Sigmoid colon (tissue), 7 donors: ENCODE measurements at places on chromosomes 7 and 10. TPM values are rescaled to one million over a fixed set of nuclear protein-coding genes. Genes with fewer than 3 reads are reported as not detected.

- no peaks in the 10 kb centered on the region for H3K27me3 ChIP-seq
- H3K4me3 ChIP-seq, result no peak overlapping the region
Observed at GRCh38 chr10:71479831-71480230, 83.1 kb downstream of the CDH23 start.

Gene PSMG3
- 38.2 TPM for total RNA-seq

GRCh38 chr7:36684954-36685353, 39.3 kb downstream of the AOAH start:
- H3K27ac ChIP-seq, result no peak overlapping the region
- no peak for DNase-seq
- H3K4me1 ChIP-seq, result no peaks in the 10 kb centered on the region
- no peak overlapping the region for H3K4me3 ChIP-seq

Gene HOXA7
- 9.1 TPM for total RNA-seq

Gene CRYGN
- 1.8 TPM for total RNA-seq

GRCh38 chr10:116418389-116418788, 9.3 kb upstream of the PNLIPRP3 start:
- H3K27ac ChIP-seq, result no peak overlapping the region
- H3K4me1 ChIP-seq, result no peaks in the 10 kb centered on the region
- no peaks in the 10 kb centered on the region for H3K27me3 ChIP-seq
- no peaks in the 10 kb centered on the region for H3K36me3 ChIP-seq
- no peak for DNase-seq
- no peak overlapping the region for H3K4me3 ChIP-seq

GRCh38 chr10:10727812-10728211, 289.9 kb upstream of the CELF2 start:
- no peak overlapping the region for H3K27ac ChIP-seq
- H3K4me3 ChIP-seq, result no peak overlapping the region
- DNase-seq, result no peak
- H3K4me1 ChIP-seq, result no peaks in the 10 kb centered on the region
- no peaks in the 10 kb centered on the region for H3K27me3 ChIP-seq
- H3K36me3 ChIP-seq, result no peaks in the 10 kb centered on the region

GRCh38 chr10:120511165-120511564, 54.1 kb downstream of the PLPP4 start:
- no peaks in the 10 kb centered on the region for H3K4me1 ChIP-seq
- DNase-seq, result no peak
- H3K27me3 ChIP-seq, result no peaks in the 10 kb centered on the region

DNA sequence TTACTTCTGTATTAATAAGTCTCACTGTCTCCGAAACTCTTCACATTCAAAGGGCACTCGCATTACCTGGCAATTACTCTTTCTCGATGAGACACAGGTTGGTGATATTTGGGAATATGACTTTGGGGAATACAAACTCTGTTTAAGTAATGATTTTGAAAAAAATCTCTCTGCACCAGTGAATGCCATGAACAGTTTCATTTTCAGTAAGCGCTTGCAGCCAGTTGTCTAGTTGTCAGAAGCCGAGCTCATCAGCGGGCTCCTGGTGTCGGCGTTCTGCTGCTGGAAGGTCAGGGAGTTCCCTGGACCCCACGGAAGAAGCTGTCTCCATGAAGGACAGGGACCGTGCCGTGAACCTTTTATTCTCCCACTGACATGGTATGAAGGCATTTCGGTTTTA, 57.7 kb downstream of the PTPRE start:
- no peaks in the 10 kb centered on the region for H3K27me3 ChIP-seq
- H3K4me3 ChIP-seq, result no peak overlapping the region
- no peaks in the 10 kb centered on the region for H3K36me3 ChIP-seq
- H3K27ac ChIP-seq, result no peak overlapping the region
- no peak for DNase-seq
- H3K4me1 ChIP-seq, result no peaks in the 10 kb centered on the region

Gene OPN4
- not detected for total RNA-seq

GRCh38 chr10:52334595-52334994, 20.5 kb downstream of the DKK1 start:
- no peak overlapping the region for H3K4me3 ChIP-seq
- no peaks in the 10 kb centered on the region for H3K4me1 ChIP-seq
- no peaks in the 10 kb centered on the region for H3K27me3 ChIP-seq
- no peak for DNase-seq
- no peak overlapping the region for H3K27ac ChIP-seq
- H3K36me3 ChIP-seq, result no peaks in the 10 kb centered on the region

- no peaks in the 10 kb centered on the region for H3K27me3 ChIP-seq
- peak within 1 kb of the TSS; percentile 56 for H3K27ac ChIP-seq
- peak within 1 kb of the TSS; percentile 66 for H3K4me3 ChIP-seq
- peaks cover 35% of the 10 kb centered on the region for H3K4me1 ChIP-seq
- peak; percentile 79 for DNase-seq
Observed at GRCh38 chr10:75431180-75432111, at the start of gene LRMDA. LRMDA (plus strand) TSS chr10:75431624.

GRCh38 chr10:66982792-66983474, 57.1 kb downstream of the LRRTM3 start:
- H3K27ac ChIP-seq, result no peak overlapping the region
- no peaks in the 10 kb centered on the region for H3K4me1 ChIP-seq
- no peak overlapping the region for H3K4me3 ChIP-seq

DNA sequence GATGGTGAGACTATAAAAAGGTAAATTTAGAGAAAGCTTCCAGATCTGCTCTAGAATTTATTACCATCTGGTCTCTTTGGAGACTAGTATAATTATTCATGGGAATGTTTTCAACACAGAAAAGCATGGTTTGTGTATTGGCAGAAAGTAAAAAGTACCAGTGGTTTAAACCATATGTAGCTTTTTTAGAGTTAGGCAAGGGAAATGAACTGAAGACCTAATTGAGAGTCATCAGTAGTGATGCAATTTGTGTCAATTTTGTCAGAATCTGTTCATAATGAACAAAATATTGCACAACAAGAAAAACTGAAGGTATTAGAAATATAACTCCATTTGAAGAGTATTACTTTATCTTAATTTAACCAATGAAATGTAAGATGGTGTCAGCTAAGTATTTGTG, 181.4 kb downstream of the ADK start:
- H3K27ac ChIP-seq, result no peak overlapping the region
- H3K4me3 ChIP-seq, result no peak overlapping the region
- H3K4me1 ChIP-seq, result peaks cover 23% of the 10 kb centered on the region
- no peak for DNase-seq
- H3K27me3 ChIP-seq, result no peaks in the 10 kb centered on the region

Gene CCDC146
- 45.7 TPM for total RNA-seq

Gene TFPI2
- total RNA-seq, result 5.0 TPM

GRCh38 chr10:124898471-124898870, 43.5 kb upstream of the ZRANB1 start:
- H3K27ac ChIP-seq, result no peak overlapping the region
- no peaks in the 10 kb centered on the region for H3K4me1 ChIP-seq
- no peak for DNase-seq
- H3K27me3 ChIP-seq, result peaks cover 7% of the 10 kb centered on the region
- no peak overlapping the region for H3K4me3 ChIP-seq

DNA sequence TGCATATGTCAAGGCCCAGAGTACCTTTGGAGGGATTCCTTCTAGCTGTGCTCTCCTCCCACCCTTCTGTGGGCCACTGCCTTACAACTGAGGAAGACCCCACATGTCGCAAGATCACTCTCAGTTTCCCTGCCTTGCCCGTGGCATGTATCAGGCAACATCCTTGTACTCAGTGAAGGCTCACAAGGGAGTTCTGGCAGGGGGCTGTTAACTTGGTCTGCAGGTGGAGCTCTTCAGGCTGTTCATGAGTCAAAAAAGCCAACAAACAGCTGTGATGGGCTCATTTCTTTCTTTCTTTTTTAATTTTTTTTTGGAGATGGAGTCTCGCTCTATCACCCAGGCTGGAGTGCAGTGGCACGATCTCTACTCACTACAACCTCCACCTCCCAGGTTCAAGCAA, 513.0 kb upstream of the ANKRD30A start:
- H3K36me3 ChIP-seq, result no peaks in the 10 kb centered on the region
- H3K4me3 ChIP-seq, result no peak overlapping the region
- DNase-seq, result no peak
- H3K27ac ChIP-seq, result no peak overlapping the region
- no peaks in the 10 kb centered on the region for H3K4me1 ChIP-seq
- no peaks in the 10 kb centered on the region for H3K27me3 ChIP-seq

- no peaks in the 10 kb centered on the region for H3K4me1 ChIP-seq
- no peaks in the 10 kb centered on the region for H3K27me3 ChIP-seq
- peak overlapping the region; percentile 52 for H3K27ac ChIP-seq
- no peaks in the 10 kb centered on the region for H3K36me3 ChIP-seq
- DNase-seq, result no peak
Observed at GRCh38 chr10:110137142-110137545, 70.3 kb upstream of the MXI1 start.

DNA sequence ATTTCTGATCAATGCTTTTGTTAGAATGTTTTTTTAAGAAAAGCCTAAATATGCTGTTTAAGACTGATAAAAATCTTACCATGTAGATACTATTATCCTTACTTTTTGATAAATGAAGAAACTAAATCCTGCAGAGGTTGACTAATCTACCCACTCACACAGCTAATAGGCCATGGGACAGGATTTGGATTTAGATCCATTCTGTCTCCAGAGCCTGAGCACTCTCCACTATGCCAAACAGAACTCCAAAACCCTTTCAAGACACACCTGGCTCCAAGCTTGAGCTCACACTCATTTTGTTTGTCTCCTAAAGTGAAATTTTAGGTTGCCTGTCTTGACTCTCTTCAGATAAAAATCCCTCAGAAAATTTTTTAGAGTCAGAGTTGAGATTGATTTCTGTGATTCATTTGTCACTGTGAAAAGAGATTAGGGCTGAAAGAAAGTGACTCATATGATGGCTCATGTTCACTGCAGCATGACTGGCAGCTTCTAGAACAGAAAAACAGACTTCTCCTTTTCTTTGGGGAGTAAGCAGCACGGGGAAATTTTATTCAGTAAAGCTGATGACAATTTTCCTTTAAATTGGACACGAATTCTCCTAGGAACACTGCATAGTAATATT, 132.3 kb upstream of the POT1 start:
- DNase-seq, result no peak
- H3K4me3 ChIP-seq, result no peak overlapping the region
- H3K36me3 ChIP-seq, result no peaks in the 10 kb centered on the region
- no peaks in the 10 kb centered on the region for H3K4me1 ChIP-seq
- no peak overlapping the region for H3K27ac ChIP-seq

DNA sequence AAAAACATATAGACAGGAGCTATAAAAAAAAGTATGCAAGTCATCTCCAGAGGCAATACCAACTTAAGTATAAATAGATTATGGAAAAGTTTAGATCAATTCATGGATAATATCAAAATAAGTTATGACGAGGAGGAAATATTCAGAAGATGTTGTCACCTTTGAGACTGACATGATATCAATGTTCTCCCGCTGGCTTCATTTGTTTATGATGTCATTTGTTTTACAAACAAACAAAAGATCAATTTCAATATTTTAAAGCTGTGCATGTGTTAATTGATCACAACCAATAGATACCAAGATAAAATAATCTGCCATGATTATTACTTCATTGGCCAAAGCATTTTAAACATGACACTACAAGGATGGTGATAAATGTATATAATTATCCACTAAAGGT, 43.5 kb downstream of the SLC16A12 start:
- no peak for DNase-seq
- no peaks in the 10 kb centered on the region for H3K27me3 ChIP-seq
- H3K4me3 ChIP-seq, result no peak overlapping the region
- no peaks in the 10 kb centered on the region for H3K36me3 ChIP-seq

DNA sequence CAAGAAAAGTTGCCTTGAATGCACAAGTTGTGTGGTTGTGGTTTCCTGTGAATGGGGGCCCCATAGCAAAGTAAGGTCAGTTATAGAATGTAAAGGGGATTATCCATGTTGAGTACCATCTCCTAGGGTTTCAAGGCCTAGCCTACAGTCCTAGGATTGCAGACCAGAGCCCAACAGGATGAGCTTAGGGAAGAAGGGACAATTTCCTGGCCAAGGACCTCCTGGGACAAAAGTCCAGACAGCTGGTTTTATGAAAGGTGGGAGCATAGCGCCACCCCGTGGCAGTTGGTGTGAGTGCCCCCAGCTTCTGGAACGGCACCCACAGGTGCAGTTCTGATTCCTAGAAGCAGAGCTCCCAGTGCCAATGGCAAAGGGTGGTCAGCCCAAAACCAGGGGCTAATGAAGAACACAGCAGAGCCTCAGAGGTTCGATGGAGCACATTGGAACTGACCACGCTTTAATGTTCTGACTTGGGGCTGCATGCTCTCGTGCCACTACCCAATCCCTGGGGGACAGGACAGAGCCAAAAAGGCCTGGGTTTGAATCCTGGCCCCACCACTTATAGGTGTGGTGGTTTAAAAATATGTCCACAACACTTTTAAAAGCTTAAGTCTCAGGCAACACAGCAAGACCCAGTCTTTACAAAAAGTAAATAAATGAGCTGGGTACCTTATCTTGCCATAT, 25.8 kb upstream of the TMEM120A start:
- peak; percentile 82 for DNase-seq
- no peaks in the 10 kb centered on the region for H3K4me1 ChIP-seq
- no peaks in the 10 kb centered on the region for H3K36me3 ChIP-seq
- H3K27ac ChIP-seq, result no peak overlapping the region
- H3K4me3 ChIP-seq, result no peak overlapping the region

Gene NPFFR1
- under 0.01 TPM for total RNA-seq

GRCh38 chr10:101364721-101365120, 10.8 kb downstream of the BTRC start:
- no peaks in the 10 kb centered on the region for H3K4me1 ChIP-seq
- no peaks in the 10 kb centered on the region for H3K36me3 ChIP-seq
- H3K4me3 ChIP-seq, result no peak overlapping the region
- no peak for DNase-seq

DNA sequence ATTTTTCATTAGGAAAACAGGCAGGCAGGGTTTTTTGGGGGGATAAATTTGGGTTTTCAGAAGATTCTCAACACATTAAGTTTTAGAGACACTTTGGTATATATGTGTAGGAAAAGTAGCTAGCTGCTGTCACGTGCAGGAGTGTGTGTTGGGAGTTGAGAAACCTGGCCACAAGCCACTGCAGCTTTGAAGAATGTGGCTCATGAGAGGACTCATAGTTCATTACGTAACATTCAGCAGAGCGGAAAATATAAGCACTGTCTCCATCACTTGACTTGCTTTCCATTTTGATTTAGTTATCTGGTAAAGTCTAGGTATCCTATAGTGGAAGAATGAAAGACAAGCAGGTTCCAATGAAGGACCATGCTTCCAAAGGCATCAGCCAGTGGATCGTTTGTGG, 31.2 kb downstream of the SMNDC1 start:
- H3K27ac ChIP-seq, result peak overlapping the region; percentile 75
- no peak overlapping the region for H3K4me3 ChIP-seq
- no peaks in the 10 kb centered on the region for H3K36me3 ChIP-seq
- peaks cover 56% of the 10 kb centered on the region for H3K4me1 ChIP-seq
- DNase-seq, result peak; percentile 95

Gene RADIL
- total RNA-seq, result 10.8 TPM

DNA sequence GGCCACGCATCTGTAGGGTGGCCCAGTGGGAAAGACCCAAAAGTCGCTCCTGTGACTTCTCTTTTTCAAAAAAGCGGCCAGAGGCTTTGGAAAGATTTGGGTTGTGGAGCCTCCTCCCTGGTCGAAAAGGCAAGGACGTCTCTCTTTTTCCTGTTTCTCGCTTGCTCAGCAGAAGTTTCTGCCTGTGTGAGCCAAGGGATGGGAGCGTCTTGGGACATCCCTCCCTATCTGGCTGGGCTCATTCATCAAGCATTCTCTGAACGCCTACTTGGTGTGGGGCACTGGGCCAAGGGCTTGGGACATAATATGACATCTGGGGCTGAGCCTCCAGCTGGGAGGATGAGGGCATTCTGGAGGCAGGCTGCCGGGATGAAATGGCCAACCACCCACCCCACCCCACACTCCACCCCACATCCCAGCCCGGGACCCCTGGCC, 120.9 kb downstream of the C10orf105 start:
- H3K27ac ChIP-seq, result peak overlapping the region; percentile 72
- peak; percentile 93 for DNase-seq
- no peaks in the 10 kb centered on the region for H3K27me3 ChIP-seq
- peaks cover 12% of the 10 kb centered on the region for H3K4me1 ChIP-seq
